ENCODE measurements at places on chromosomes 12 and 14. TPM values are rescaled to one million over a fixed set of nuclear protein-coding genes. Genes with fewer than 3 reads are reported as not detected.

DNA sequence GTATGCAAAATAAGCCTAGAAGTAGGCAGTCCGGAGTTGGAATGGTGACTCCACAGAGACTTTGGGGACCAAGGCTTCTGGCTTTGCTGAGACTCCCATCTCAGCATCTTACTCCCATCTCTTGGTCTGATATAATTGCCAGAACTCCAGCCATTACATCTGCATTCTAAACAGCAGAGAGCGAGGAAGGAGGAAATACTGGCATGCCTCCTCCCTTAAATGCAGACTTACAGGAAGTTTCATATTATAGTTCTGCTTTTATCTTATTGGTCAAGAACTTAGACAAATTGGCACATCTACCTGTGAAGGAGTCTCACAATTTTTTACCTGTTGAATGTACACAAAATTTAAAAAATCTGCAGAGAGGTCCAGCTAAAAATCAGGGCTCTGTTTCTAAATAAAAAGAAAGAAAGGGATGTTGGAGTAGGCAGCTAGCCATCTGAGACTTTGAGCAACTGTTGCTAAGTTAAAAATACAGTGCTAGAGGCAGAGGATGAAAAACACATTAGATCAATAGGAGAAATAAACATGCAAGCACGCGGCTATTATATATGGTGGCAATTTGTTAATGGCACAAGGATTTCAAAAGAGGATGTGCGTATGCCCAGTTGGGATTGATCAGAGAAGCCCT lies 209.9 kb upstream of the HMGA2 start:
- H3K27me3 ChIP-seq = no peaks in the 10 kb centered on the region
- peaks cover 14% of the 10 kb centered on the region for H3K4me1 ChIP-seq
- H3K36me3 ChIP-seq = 0 out of 2 replicates have a peak, but pooled peaks cover 3% of the 10 kb centered on the region
- no peak overlapping the region for H3K4me3 ChIP-seq

The CACNA1C gene
- not detected for total RNA-seq

DNA sequence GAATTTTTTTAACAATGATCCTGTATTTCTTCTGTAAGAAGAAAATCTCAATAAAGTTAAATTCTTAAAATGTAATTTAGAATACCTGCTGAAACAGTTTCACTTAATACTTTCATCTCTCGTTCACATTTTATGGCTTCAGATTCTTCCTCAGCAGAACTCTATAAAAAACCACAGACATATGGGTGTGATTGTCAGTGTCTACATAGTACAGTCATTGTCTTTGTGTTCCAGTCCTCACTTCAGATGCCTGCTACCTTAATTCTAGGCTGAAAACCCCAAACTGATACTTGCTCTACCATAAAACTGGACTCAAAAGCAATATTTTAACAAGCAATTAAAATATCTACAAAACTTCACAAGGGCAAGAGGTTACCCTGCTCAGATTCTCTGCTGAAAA lies 71.8 kb downstream of the DNAI7 start:
- H3K27me3 ChIP-seq = no peaks in the 10 kb centered on the region
- no peaks in the 10 kb centered on the region for H3K4me1 ChIP-seq
- no peak for DNase-seq
- H3K4me3 ChIP-seq = no peak overlapping the region

The KLHL33 gene
- total RNA-seq = 0.11 TPM

The CCDC177 gene
- total RNA-seq = not detected

DNA sequence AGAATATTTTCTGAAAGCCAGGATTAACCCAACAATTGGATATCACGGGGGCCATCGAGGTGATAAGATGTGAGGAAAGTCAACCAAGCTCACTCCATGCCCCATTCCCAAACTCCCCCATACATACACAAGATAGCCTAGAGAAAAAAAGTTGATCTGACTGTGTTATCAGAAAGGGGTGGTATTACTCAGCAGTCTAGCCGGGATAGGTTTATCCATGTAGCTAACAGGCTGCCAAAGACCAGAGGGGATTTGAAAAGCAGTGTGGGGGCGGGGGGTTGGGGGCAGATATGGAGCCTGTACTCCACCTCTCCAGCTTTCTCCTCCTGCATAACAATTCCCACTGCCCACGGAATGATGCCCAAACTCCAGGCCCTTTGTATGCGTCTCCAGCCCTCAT lies 13.2 kb upstream of the MAP1LC3B2 start:
- H3K36me3 ChIP-seq = no peaks in the 10 kb centered on the region
- H3K4me1 ChIP-seq = peaks cover 11% of the 10 kb centered on the region
- H3K27ac ChIP-seq = no peak overlapping the region
- no peak for DNase-seq

The MYH7 gene
- total RNA-seq = not detected

The LRRK2 gene
- total RNA-seq = 0.48 TPM

The MUCL1 gene
- not detected for total RNA-seq

DNA sequence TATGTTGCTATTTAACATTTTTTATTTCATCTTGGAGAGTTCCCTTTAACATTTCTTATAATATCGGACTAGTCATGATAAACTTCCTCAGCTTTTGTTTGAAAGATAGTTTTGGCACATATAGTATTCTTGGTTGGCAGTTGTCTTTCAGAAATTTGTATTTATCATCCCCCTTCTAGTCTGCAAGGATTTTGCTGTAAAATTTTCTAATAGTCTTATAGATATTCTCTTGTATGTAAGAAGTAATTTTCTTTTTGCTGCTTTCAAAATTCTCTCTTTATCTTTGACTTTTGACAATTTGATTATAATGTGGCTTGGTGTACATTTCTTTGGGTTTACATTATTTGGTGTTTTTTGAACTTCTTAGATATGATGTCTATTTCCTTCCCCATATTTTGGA lies 116.0 kb upstream of the AVPR1A start:
- no peaks in the 10 kb centered on the region for H3K4me1 ChIP-seq
- H3K27me3 ChIP-seq = no peaks in the 10 kb centered on the region
- no peak overlapping the region for H3K27ac ChIP-seq

GRCh38 chr14:50335389-50335788 lies 23.3 kb downstream of the DMAC2L start:
- DNase-seq = no peak
- no peaks in the 10 kb centered on the region for H3K27me3 ChIP-seq
- H3K4me3 ChIP-seq = no peak overlapping the region
- H3K4me1 ChIP-seq = peaks cover 19% of the 10 kb centered on the region
- no peaks in the 10 kb centered on the region for H3K36me3 ChIP-seq

DNA sequence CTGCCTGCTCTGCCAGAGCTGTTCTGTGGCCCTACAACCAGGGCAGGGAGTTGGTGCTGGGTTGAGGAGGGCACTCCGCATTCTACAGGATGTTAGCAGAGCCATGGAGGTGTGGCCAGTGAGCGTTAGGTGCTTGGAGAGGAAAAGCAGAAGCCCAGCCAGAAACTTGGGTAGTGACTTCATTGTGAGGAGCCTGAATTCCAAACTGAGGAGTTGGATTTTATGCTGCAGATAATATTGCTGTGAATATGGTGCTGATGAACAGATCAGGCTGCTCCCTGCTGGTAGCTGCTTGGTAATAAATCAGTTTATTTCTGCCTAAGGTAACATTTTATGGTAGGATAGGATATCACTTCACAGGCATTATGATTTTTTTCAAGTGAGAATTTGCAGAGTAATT lies 7.1 kb upstream of the CCDC175 start:
- no peaks in the 10 kb centered on the region for H3K36me3 ChIP-seq
- DNase-seq = no peak
- H3K4me1 ChIP-seq = no peaks in the 10 kb centered on the region
- no peak overlapping the region for H3K27ac ChIP-seq

GRCh38 chr14:100782516-100783320 lies 43.2 kb upstream of the MEG3 start:
- H3K36me3 ChIP-seq = no peaks in the 10 kb centered on the region
- no peaks in the 10 kb centered on the region for H3K4me1 ChIP-seq
- DNase-seq = no peak
- H3K4me3 ChIP-seq = no peak overlapping the region
- no peak overlapping the region for H3K27ac ChIP-seq

The AMHR2 gene
- not detected for total RNA-seq

The DDX54 gene
- 80.1 TPM for total RNA-seq

DNA sequence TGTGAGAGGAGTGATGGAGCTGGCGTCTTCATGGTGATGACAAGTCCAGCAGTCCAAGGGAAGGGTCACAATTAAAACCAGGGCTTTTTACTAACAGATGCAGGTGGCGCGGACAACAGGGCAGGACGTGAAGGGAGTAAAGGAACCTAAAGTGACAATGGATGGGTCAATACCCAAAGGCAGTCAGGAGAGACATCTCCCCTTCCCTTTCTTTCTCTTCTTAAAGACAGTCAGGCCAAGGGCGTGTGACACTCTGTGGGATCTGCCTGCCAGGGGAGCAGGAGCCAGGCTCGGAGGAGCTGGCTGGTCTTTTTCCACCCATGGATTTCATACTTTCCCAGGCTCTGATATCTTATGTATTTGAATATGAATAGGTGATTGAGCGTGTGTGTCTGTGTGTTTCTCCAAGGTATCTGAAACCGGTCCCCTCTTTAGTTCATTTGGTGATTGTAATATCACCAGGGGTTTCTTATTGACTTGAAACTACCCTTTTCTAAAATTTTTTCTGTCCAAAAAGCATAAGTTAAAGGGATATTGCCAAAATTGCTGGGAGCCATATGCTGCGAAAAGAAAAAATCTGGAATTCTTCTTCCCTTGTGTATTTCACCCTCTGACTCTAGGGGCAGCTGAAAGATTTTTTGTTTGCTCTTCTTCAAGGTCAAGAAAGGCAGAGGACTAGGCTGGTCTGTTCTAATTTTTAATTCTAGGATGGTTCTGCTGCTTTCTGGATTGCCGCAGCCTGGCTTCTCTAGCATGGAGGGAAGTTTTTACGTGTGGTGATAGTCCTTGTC lies 61.8 kb downstream of the FBXL14 start:
- no peak for DNase-seq
- H3K27me3 ChIP-seq = peaks cover 35% of the 10 kb centered on the region
- no peaks in the 10 kb centered on the region for H3K36me3 ChIP-seq
- H3K27ac ChIP-seq = no peak overlapping the region

GRCh38 chr14:74712499-74713394 lies at the start of the genes AREL1 and FCF1:
TSS of gene AREL1 (minus strand) at chr14:74713080. CDS start at chr14:74685615, 27,465 bp downstream.
TSS of gene FCF1 (plus strand) at chr14:74713144. CDS start at chr14:74713198, 54 bp downstream.
- H3K27me3 ChIP-seq = no peaks in the 10 kb centered on the region
- peaks cover 21% of the 10 kb centered on the region for H3K4me1 ChIP-seq
- H3K27ac ChIP-seq = peak within 1 kb of the TSS; percentile 27
- H3K36me3 ChIP-seq = peaks cover 28% of the 10 kb centered on the region

DNA sequence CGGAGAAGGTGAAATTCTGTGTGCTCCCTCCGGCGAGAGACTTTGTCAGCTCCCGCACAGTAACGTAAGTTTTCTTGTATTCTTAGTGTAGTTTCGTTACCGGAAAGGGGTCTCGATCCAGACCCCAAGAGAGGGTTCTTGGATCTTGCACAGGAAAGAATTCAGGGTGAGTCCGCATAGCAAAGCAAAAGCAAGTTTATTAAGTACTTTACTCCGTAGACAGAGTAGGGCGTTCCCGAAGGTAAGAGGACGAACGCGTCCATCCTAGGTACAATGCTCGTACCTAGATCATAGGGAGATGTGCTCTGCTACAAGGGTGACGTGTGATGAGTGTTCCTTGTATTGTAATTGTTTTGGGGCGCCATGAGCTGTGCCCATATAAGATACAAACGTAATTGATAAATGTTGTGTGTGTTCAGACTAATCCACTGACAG lies 293 bp downstream of the IFI27L1 start:
- H3K4me1 ChIP-seq = peaks cover 15% of the 10 kb centered on the region
- H3K36me3 ChIP-seq = peaks cover 15% of the 10 kb centered on the region
- H3K27me3 ChIP-seq = no peaks in the 10 kb centered on the region
- peak overlapping the region; percentile 79 for H3K4me3 ChIP-seq
- DNase-seq = no peak

GRCh38 chr14:24376448-24377070 lies 8.6 kb downstream of the NFATC4 start:
- no peaks in the 10 kb centered on the region for H3K36me3 ChIP-seq
- DNase-seq = no peak
- no peaks in the 10 kb centered on the region for H3K27me3 ChIP-seq
- H3K4me3 ChIP-seq = no peak overlapping the region
- no peaks in the 10 kb centered on the region for H3K4me1 ChIP-seq

GRCh38 chr12:54298904-54299303 lies 1.9 kb downstream of the NFE2 start:
- peaks cover 37% of the 10 kb centered on the region for H3K4me1 ChIP-seq
- H3K36me3 ChIP-seq = no peaks in the 10 kb centered on the region
- H3K27me3 ChIP-seq = no peaks in the 10 kb centered on the region
- no peak overlapping the region for H3K4me3 ChIP-seq

The HNF1A gene
- total RNA-seq = not detected

DNA sequence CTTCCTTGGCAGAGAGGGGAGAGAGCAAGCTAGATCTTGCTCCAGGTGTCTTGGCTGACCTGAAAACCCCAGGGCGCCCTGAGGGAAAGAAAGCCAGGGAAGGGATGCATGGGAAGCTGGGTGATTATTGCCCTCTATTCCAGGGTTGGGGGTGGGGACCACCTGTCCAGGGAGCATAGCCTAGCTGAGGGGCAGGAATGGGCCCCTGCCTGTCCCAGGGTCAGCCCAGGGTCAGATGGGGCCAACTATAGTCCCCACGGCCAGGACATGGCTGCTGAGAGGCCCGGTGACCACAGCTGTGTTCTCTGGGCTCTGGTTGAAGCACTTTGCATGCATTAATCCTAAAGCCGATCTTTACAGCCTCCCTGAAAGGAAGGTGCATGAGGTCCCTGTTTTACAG lies 30.1 kb upstream of the ZFP36L1 start:
- H3K36me3 ChIP-seq = no peaks in the 10 kb centered on the region
- H3K4me1 ChIP-seq = peaks cover 19% of the 10 kb centered on the region
- no peak overlapping the region for H3K4me3 ChIP-seq
- no peak overlapping the region for H3K27ac ChIP-seq

GRCh38 chr12:85441741-85442140 lies 161.7 kb downstream of the ALX1 start:
- H3K4me1 ChIP-seq = no peaks in the 10 kb centered on the region
- H3K27me3 ChIP-seq = no peaks in the 10 kb centered on the region
- H3K36me3 ChIP-seq = no peaks in the 10 kb centered on the region
- no peak overlapping the region for H3K27ac ChIP-seq
- H3K4me3 ChIP-seq = no peak overlapping the region
- no peak for DNase-seq

The NRL gene
- total RNA-seq = 2.3 TPM

- H3K4me1 ChIP-seq = no peaks in the 10 kb centered on the region
- DNase-seq = no peak
- H3K4me3 ChIP-seq = no peak overlapping the region
- H3K27ac ChIP-seq = no peak overlapping the region
Observed at GRCh38 chr12:121871467-121871866, 12.8 kb upstream of the HPD start.

DNA sequence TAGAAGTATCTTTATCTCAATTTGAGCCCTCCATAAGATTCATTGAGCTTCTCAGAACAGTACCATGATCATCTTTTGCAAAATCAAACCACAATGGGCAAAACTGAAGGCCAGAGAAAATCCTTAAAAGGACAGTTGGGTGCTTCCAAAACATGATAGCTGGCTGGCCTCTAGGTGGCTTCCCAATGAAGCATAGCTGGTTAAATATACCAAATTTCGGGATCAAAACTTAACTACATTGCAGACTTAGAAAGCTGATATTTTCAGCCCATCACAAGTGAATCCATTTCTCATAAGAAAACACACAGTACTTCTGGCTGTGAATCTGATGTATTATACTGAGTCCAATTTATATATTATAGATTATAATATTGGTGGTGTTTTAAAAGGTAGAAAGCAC lies 15.3 kb upstream of the PIK3C2G start:
- no peaks in the 10 kb centered on the region for H3K27me3 ChIP-seq
- H3K27ac ChIP-seq = no peak overlapping the region
- no peaks in the 10 kb centered on the region for H3K4me1 ChIP-seq
- H3K4me3 ChIP-seq = no peak overlapping the region

The DDN gene
- total RNA-seq = 0.10 TPM
